ENCODE measurements at places on chromosomes 2 and 18. TPM values are rescaled to one million over a fixed set of nuclear protein-coding genes. Genes with fewer than 3 reads are reported as not detected.

GRCh38 chr2:171187177-171187576 is 26.5 kb upstream of the TLK1 start:
- no peak for DNase-seq

DNA sequence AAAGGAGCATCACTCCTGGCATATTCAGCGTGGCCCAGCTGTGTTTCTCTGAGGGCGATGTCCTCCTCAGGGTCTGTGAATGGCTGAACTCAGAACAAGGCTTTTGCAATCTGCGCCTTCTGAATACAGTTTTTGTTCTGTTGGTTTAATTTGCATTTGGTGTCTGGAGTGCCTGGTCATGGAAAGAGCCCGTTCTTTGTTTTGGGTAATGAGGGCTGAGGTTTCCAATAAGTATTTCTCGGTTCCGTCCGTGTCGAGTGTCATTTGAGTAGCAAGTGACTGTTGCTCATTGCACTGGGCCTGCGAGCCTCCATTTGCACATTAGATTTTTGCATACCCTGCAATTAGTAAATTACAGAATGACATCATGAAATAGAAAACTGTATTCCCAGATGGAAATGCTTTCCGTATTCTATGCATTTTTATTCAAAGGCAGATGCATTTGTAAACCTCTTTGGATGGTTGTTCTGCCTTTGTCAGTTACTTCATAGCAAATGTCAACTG is 57.3 kb downstream of the NEDD4L start:
- DNase-seq = no peak

DNA sequence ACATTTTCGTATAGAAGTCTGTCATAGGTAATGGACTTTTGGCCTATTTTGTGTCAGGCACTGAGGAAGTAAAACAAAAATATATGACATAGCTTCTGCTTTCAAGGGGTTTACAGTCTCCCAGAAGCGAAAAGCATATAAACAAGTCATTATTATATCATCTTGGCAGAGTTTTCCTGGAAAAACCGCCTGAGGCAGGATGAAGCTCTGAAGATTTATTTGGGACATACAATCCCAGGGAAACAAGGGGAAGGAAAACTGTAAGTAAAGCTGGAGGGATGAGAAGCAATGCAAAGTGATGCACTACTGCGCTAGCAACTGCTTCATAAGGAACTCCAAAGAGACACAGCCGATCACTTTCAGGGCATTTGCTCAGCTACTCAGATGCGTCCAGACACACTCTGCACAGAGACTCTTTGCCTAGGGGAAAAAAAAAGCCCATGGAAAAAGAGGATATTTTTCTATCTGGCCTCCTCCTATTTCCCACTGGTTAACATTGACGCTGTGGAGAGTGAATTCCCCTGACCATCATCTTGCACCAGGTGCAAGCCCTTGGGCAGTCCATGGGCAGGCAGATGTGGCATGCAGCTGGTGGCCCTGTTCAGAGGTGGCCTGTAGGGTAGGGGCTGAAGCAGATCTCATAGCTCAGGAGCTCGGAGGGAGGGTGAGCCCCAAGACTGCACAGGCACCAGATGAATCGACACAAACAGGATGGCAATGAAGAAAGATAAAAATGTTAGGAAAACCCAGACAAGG is 158.1 kb downstream of the METTL4 start:
- no peak for DNase-seq

HRH4 gene
- not detected for polyA plus RNA-seq

PROM2 gene
- polyA plus RNA-seq = 0.32 TPM

REG3G gene
- polyA plus RNA-seq = not detected

- no peak for DNase-seq
These were observed 20.2 kb upstream of the MRO start for GRCh38 chr18:50839996-50840395.

CFAP65 gene
- polyA plus RNA-seq = not detected

DNA sequence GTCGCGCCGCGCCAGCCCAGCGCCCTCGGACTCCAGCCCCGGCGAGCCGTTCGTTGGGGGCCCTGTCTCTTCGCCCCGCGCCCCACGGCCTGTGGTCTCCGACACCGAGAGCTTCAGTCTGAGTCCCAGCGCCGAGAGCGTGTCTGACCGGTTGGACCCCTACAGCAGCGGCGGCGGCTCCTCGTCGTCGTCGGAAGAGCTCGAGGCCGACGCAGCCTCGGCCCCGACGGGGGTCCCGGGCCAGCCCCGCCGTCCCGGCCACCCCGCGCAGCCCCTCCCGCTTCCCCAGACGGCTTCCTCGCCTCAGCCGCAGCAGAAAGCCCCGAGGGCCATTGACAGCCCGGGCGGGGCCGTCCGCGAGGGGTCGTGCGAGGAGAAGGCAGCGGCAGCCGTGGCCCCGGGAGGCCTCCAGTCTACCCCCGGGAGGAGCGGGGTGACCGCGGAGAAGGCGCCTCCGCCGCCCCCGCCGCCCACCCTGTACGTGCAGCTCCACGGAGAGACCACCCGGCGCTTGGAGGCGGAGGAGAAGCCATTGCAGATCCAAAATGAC is 1.4 kb downstream of the PHLPP1 start:
- peak; percentile 43 for DNase-seq

- DNase-seq = no peak
These were observed 503.7 kb downstream of the TMEM182 start for GRCh38 chr2:103265521-103265920.

ANKRD30BL gene
- not detected for polyA plus RNA-seq

DNA sequence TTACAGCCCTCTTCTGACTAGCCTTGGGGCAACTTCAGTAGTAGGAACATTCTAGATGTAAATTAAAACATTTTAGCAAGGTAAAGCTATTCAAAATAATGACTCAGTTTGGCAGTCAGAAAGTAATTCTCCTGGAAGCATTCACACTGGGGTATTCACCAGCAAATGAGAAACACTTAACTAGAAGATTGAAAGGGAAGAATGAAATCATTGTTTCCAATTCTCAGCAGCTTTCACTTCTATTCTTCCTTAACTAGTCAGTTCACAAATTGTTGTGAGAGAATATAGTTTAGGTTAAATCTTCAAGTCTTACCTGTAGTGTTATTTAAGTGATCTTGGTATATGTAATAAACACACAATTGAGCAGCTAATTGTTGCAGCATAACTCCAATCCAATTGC is 1135.6 kb upstream of the FAM98A start:
- DNase-seq = no peak

NOSTRIN gene
- 5.3 TPM for polyA plus RNA-seq

DNA sequence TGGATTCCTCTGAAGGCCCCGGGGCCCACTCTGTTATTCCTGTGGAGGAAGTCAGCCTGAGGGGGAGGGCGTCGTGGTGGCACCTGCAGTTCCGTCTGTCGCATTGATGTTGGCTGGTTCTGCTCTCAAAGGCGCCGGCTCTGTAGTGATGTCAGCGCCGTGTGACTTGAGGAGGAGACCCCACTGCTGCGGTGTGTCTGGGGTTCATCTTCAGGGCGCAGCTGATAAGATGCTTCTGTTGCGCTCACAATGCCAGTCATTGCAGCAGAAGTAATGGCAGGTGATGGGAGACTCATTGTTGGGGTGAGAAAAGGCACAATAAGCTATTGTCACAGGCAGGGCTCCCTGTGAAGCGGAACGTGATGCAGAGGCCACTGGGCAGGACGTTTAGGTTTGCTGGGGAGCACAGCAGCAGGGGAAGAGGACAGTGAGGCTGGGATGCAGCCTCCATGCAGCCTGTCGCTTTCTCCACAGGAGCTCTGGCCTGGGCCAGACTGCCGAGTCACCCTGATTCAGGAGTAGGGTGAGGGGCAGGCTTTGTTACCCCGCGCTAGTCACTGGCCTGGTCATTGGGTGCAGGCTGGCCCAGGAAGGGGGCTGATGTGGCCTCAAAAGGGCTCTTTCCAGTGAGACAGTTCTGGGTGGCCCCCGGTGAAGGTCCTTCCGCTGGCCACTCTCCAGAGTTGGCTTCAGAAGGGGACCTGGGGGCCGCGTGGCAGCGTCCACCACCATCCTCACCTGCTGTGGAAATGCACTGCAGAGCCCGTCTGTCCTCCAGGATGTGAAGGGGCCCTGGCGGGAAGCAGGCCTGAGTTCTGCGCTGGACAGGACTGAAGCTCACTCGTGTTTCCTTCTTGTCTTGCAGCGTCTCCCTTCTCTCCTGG is 42.9 kb downstream of the SH3BP4 start:
- peak; percentile 41 for DNase-seq

DNA sequence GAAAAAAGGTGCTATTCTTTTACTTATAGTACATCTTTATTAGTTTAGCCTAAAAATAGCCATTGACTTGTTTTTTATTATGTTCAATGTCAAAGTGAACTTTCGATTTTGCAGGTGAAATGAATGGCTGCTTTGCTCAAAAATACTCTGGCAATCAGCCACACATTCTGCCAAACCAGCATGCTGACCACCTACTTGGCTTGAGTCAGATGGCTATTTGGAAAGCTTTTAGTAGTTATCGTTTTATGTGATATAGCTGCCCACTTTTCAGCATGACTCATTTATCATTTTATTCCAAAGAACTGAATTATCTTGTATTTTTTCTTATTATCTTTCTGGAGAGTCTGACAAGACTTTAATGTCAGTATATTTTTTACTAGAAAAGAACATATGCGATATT is 1615.8 kb upstream of the TMEFF2 start:
- DNase-seq = no peak

TRAF3IP1 gene
- polyA plus RNA-seq = 2.9 TPM

APCDD1 gene
- polyA plus RNA-seq = 6.2 TPM

- DNase-seq = no peak
These were observed 1.5 kb downstream of the KANSL3 start for GRCh38 chr2:96636551-96637171.

DNA sequence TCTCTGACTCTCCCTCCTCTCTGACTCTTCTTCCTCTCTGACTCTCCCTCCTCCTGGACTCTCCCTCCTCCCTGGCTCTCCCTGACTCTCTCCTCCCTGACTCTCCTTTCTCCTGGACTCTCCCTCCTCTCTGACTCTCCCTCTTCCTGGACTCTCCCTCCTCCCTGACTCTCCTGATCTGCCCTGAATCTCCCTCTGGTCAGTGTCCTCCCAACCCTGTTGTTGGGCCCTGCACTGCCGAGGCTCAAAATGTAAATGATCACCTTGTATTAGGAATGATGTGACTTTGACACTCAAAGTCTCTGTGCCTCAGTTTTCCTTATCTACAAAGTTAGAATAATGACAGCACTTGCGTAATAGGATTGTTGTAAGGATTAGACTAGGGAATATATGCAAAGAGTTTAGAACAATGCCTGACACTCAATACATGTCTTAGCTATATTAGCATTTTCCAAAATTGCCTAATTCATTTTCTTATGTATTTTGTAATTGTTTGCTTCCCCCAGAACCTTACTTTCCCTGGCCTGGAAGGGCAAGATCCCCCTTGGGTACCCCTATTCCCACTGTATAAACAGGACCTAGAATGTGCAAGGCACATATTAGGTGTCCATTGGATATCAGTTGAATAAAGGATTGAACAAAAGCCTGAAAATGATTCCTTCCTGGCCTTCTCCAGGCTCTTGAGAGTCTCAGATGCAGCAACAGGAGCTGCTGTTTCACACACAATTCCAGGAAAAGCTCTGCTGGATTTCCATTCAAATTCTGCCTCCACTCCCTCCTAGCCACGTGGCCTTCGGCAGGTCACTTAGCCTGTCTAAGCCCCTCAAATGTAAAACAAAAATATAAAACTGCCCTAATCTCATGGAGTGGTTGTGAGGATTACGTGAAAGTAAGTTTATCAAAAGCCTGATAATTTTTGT is 170.1 kb downstream of the INHBB start:
- DNase-seq = no peak

TDRD15 gene
- not detected for polyA plus RNA-seq

METTL8 gene
- 9.9 TPM for polyA plus RNA-seq

- no peak for DNase-seq
These were observed 98.5 kb downstream of the NUP35 start for GRCh38 chr2:183222751-183223150.

SP140 gene
- 0.23 TPM for polyA plus RNA-seq

DNA sequence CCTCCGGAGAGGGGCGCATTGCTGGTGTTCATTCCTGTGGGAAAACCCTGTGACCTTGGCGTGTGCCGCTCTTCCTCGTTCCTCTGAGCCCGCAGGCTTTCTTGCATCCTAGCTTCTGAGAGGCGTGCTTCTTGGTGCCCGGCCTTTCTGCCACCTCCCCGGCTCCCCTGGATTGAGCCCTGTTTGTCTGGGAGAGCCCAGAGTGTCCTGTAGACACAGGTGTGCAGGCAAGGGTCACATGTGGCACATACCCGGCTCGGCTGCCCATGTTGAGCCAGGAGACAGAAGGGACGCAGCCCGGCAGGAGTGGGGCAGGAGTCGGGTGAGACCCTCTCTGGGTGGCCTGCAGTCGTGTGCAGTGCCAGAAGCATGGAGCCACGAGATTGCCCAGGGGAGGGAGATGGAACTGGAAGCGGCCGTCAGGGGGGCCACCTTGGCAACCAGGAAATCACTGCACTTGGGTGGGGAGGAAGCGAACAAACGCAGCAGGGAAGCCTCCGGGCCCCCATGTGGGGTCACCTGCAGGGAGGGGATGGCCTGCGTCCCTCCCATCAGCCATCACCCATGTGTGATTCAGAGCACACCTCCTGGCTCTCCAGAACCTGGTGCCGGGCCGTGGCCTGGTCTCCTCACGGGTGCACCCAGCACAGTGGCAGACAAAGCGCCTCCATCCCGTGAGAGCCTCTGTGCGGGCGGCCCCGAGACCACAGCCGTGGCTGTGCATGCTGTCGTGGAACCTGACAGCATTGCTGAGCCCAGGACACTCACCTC is 92.9 kb downstream of the SH3BP4 start:
- DNase-seq = no peak

DNA sequence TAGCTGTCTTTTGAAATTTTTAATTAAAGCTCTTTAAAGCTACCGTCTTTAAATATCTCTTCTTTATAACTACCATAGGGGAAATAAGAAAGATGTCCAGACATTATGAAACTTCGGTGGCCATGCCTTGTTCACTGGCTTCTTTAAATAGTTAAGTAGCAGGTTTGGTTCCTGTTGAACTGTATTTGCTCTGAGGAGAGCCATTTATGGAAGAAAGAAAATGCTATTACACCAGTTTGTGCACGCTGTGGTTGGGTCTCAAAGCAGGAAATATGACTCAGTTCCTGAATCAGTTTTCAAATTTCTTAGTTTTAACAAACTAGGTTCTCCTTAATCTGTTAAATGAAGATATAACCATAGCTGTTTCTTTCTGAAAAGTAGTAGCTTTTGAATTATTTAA is 12.2 kb downstream of the ARPC2 start:
- DNase-seq = no peak

CNRIP1 gene
- polyA plus RNA-seq = 4.7 TPM

SNRNP200 gene
- polyA plus RNA-seq = 47.6 TPM

DNA sequence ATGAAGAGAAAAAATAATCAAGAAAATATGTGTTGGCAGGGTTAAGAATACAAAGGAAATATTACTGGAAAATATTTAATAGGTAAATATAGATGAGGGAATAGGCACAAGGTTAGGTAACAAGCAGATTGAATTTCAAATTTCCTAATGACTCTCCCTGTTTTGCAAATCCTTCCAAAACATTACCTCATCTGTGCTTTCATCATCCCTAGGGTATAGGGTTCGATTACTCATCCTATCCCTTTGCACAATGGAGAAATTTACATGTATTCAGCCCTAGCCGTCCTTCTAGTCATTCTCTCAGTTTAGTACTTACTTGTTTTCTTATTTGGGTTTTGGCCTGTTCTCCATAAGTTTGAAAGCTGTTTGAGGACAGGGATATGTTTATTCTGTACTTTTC is 864.6 kb upstream of the FSHR start:
- DNase-seq = no peak

MOGAT1 gene
- not detected for polyA plus RNA-seq

ANKRD62 gene
- not detected for polyA plus RNA-seq

GRCh38 chr18:80204142-80204541 is 43.2 kb downstream of the PARD6G start:
- no peak for DNase-seq
